ENCODE measurements at places on chromosomes 6 and 20.
A peak's percentile ranks its signal among the peaks of the same experiment; 100 is the strongest.

DNA sequence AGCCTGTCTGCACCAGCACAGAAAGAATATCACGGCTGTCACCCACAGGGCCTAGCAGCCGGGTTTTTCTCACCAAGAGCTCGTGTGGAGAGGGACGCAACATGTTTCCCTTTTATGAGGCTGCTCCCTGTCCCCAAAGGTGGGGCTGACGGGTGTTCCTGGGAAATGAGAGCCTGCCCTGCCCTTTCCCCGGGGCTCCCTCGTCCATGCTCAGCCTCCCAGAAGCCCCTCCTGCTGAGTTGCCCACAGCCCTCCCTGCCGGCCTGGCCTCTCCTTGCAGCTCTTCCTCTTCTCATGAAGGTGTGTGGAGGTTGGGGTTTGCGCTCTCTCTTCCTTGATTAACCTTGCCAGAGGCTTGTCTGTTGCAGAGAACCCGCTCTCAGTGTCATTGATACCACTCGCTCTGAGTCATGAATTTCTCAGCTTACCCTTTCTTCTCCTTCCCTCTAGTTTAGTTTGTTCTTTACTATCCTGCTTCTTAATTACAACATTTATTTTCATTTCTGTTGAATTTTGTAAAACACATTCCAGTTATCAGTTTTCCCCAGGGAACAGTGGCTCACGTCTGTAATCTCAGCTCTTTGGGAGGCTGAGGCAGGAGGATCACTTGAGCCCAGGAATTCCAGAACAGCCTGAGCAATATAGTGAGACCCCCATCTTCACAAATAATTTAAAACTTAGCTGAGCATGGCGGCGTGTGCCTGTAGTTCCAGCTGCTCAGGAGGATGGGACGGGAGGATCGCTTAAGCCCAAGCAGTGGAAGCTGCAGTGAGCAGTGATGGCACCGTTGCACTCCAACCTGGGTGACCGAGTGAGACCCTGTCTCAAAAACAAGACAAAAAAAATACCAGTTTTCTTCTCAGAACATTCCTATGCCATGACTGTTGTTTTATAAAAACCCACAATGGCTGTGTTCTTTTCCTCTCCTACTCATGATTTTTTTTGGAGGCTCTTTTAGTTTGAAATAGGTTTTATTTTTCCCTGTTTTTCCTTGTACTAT is 103.8 kb downstream of the TMEM242 start:
- DNase-seq = no peak

DNA sequence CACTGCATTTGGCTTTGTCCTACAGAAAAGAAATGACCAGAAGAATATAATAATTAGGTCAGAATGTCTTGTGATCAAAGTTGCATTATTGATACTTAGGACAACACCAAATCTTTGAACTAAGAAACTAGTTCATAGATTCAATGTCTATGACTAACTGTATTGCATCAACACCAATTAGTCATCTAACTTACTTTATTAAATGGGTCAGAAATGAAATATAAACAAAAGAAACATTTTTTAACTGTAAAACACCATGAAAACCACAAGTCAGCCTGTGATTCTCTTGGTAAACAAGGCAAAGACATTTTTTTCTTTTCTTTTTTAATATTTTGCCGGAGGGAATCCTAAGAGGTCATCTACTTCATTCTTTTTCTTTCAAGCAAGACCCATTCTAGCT is 114.1 kb upstream of the HDDC2 start:
- no peak for DNase-seq

- no peak for DNase-seq
These were observed 24.0 kb upstream of the MYT1 start for GRCh38 chr20:64140061-64140931.

- no peak for DNase-seq
These were observed 103.2 kb upstream of the TNFAIP3 start for GRCh38 chr6:137763886-137764285.

DNA sequence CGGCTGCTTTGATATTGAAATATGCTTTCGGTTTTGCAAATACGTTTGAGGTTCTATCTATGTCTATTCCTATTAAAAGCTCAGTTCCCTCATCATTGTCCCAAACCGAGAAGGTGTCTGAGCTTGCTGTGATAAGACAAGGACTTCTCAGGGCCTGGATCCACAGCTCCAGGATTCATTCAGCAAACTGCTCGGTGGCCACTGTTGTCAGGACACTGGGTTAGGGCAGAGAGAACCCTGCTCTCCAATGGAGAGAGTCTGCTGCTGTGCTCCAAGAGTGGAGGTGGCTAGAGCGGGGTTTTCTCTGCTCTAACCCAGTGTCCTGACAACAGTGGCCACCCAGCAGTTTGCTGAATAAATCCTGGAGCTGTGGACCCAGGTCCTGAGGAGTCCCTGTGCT is 198.5 kb downstream of the CDH4 start:
- DNase-seq = no peak

DNA sequence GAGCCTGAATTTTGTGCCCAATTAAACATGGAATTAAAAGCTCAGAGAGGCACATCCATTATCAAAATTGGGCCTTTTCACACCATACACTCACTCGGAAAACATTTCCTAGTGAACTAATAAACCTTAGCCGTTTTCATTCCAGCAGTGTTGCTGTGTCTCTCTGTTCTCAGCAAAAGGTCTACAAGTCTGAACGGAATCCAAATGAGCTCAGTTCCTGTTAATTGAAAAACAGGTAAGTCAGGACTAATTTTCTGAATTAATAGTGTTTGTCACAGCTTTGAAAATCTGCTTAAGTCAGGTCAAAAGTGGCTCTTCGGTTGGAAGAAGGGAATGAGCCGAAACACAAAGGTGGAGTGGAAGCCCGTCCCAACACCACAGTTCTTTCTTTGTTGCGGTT is 163.3 kb upstream of the RALGAPA2 start:
- no peak for DNase-seq

- peak; percentile 75 for DNase-seq
These were observed 55.0 kb downstream of the TRIM38 start for GRCh38 chr6:26017632-26017966.

- DNase-seq = no peak
These were observed 1.6 kb downstream of the KCNG1 start for GRCh38 chr20:51021067-51022025.

DNA sequence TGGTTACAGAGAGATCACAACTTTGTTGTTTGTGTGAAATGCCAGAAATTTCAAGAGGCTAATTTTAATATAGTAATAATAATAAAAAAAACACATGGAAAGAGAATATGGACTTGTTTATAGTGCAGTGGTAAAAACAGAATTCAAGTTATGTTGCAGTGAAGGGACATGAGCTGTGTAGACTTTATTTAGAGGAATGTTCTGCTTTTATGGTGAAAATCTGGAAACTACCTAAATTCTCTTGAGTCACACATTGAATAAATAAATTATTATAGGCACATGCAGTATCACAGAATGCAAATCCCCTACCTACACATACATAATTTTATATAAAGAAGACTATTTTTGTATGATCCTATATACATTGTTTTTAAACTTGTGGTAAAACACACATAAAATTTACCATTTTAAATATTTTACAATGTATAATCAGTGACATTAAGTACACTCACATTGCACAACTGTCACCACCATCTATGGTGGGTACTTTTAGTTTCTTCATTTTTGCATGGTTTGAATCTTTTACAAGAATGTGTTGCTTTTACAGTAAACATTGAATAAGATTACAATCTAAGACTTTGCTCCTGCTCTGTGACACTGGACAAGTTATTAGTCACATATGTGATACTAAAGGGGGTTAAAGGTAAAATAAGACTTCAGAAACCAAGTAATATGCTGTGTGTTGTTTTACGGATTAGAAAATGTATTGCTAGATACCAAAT is 107.4 kb downstream of the B3GAT2 start:
- DNase-seq = no peak

DNA sequence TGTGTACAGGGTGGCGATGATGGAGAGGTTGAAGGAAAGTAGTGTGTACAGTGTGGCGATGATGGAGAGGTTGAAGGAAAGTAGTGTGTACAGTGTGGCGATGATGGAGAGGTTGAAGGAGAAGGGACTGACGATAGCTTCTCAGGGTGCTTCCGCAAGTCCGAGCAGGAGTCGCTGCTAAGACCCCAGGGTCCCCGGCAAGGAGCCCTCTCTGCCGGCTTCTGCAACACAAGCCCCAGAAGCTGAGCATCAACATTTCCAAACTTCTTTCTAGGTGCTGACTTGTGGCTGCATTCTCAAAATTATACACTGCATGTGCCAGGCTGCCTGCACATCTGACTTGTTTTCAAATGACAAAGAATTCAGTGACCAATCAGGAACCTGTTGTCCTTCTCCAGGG is 47.8 kb upstream of the NXT1 start:
- DNase-seq = no peak

DNA sequence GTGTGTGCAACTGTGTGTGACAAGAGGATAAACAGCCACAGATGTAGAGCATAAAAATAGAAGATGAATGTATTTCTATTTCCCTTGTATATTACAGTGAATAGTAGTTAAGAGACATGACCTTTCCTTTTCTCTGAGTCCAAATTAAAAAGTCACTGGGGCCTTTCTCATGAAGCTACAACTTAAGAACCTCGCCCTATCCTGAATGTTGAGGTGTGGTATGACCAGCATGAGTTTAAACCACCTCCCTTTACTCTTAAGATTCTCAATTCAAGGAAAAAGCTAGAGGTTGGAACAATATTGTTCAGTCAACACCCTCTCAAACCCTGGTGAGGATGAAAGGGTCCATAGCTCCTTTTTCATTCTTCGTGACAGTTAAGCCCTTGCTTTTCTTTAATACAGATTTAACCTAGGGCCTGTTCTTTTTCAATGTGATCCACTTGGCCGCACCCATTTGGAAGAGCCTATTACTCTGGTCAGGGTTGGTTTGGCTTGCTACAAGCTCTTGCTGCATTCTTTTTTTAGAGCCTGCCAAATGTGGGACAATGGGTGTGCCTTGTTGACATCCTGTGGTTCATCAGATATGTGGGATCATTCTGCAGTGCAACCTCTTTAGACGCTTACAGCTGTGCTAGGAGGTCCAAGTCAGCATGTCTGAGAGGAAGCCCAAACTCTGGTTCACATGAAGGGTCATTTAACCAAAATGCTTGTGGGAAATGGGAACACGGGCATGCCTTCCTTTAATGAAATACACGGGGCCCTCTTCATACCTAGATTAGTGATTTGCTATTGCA is 290.0 kb downstream of the HAO1 start:
- no peak for DNase-seq

- DNase-seq = no peak
These were observed 131.0 kb upstream of the BMP2 start for GRCh38 chr20:6636209-6637159.

- DNase-seq = no peak
These were observed 10.4 kb downstream of the TGM6 start for GRCh38 chr20:2390951-2391675.

GRCh38 chr6:124738482-124738881 is 223.8 kb upstream of the RNF217 start:
- DNase-seq = no peak

- DNase-seq = no peak
These were observed 47.1 kb downstream of the HAO1 start for GRCh38 chr20:7893014-7893730.

- no peak for DNase-seq
These were observed 23.4 kb downstream of the SCML4 start for GRCh38 chr6:107800564-107801164.
